ENCODE measurements at places on chromosomes 1 and 21.

DNA sequence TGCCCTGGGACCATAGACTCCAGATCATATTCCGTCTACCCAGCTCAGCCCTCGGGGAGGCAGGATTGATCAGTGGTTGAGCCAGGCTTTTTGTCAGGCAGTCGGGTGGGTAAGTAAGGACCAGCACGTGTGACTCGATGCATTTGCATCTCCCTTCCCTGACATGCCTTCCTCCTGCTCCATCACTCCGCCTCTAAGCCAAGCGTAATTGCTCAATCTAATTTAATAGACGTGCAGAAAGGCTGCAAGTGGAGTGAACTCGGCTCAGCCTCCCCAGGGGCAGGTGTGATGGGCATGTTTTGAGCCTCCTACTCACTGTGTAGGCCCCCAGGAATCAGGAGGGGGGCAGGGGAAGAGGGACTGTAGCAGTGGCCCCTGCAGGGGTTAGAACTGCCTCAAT is 34.6 kb upstream of the GRIK3 start:
- no peak for DNase-seq

GRCh38 chr1:236301958-236302335 is 20.2 kb upstream of the ERO1B start:
- no peak for DNase-seq

DNA sequence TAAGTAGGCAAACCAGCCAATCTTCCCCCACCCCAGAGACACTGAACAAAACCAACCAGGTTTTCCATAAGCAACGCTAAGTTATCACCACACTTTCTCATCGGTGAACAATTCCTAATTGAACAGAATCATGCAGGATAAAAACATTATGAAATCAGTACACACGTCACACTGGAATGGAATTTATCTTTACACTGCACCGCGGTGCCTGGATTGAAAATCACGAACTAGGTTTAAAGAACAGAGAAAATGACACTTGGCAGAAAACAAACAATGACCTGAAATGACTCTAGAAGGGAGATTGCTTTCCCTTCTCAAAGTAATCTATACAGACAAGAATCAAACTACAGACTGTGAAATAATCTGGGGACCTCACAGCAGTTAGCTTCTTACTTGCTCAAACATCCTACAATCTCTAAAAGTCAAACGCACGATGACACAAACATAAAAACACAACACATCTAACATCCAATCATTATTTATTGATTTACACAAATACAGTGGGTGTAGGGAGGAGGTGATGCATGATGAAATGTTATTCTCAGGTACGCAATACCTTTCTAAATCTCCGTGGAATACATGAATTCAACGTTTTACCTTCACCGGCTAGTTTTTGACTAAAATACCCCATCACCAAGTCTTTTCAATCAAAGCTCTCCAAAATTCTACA is 1.9 kb downstream of the EIF4G3 start:
- peak; percentile 74 for DNase-seq

DNA sequence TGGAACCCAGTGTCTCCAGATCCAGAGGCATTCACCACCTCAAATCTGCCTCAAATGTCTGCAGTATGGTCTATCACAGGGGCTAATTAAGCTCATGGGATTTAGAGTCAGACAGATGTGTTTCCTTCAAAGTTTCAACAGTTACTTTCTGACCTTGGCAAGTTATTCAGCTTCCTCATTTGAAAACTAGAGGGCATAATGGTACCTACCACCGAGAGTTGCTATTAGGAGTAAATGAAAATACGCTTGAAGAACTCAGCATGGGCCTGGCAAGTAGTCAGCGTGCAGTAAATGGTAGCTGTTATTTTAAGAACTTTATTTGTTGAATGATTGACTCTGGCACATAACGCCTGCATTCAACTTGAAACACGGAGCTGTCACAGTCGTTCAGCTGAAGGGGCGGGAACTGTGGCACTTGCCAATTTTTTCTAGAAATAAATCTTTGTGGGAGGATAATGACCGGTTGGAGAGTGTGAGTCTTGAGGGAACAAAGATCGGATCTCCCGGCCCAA is 1.2 kb upstream of the CAP1 start:
- no peak for DNase-seq

- DNase-seq = no peak
Measured at GRCh38 chr1:228937851-228938536, 202.7 kb downstream of the RHOU start.

DNA sequence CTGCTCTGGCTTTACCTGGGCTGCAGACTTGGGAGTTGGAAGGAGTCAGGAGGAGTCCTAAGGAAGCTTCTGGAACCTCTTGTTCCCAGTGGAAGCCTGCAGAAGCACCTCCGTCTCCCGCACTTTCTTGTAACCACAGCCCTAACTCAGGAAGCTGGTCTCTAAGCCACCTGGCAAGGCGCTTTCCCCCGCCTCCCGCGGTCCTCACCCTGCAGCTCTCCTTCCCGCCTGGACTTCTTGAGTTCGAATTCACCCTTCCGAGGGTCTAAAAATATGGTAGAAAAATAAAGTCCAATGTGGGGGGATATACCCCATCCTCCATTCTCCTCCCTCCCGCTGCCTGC is 15.1 kb downstream of the PAX7 start:
- no peak for DNase-seq

DNA sequence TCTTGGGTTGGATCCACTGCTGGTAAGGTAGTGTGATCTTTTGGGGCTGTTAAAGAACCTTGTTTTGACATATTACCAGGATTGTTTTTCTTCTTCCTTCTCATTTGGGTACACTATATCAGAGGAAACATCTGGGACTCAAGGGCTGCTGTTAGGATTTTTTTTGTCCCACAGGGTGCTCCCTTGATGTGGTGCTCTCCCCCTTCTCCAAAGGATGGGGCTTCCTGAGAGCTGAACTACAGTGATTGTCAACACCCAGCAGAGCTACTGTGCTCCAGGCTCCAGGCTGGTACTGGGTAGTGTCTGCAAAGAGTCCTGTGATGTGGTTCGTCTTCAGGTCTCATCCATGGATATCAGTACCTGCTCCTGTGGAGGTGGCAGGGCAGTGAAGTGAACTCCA is 20.6 kb downstream of the IFI16 start:
- no peak for DNase-seq

DNA sequence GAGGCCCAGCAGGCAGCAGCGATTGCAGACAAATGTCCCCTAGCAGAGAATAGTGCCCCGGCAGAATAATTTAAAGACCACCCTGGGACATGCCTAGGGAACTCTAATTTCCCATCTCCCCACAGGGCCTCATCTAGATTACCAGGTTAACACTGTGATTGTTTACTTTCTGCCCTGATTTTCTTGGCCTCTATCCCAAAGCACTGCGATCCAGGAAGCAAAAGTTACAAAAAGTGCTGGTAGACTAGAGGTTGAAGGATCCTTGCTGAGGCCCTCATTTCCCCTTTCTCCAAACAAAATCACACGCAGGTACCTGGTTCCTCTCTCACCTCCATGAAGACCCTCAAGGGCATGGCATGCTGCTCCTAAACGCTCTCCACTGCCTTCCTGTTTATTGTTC is 229.7 kb downstream of the C1orf94 start:
- DNase-seq = no peak

- DNase-seq = no peak
Measured at GRCh38 chr1:210231846-210232510, 618 bp upstream of the SERTAD4 start.

DNA sequence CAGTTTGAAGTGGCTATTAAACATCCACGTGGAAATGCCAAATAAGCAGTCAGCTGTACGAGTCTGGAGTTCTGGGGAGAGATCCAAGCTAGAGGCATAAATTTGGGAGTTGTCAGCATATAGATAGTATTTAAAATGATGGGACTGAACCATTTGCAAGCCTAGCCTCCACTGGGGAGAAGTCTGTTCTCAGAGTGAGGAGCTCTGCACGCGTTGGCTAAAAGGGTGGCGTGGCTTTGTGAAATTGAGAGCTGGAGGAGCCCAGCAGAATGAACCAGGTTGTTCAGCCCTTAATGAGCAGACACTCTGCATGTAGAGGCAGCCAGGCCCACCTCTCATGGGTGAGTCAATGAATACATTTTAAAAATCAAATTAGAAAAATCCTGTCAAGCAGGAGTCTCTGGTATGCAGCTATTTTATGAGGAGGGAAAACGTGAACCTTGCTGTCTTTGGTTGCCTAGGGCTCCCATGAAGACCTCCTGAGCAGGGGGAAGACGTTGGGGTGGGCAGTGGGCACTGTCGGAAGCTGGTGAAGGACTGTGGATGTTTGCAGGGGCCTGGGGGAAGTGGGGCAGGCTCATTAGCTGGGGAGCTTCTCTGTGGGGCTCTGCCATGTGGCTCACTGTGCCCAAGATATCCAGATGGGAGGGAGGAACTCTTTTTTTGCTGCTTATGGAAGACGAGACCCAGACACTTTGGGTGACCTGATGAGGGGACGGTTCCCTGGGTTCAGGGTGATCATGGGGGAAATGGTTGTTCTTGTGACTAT is 18.8 kb downstream of the TMCC2 start:
- DNase-seq = no peak

DNA sequence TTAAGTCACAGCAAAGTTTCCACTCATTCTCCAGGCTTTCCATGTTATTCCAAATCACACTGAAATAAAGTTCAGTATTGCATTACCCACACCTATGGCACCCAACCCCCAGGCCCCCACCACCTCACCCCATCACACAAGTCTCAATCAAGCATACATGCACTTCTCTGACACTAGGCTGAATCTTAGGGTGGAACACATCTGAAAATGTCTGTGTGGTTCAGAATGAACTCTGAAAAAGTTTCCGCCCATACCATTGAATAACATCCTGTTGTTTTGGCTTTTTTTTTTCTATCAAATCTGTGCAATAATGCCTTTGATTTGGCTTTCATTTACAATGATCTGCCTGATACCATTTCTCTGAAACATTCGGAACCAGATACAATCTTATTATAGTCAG is 25.8 kb upstream of the LRRC8C start:
- no peak for DNase-seq

DNA sequence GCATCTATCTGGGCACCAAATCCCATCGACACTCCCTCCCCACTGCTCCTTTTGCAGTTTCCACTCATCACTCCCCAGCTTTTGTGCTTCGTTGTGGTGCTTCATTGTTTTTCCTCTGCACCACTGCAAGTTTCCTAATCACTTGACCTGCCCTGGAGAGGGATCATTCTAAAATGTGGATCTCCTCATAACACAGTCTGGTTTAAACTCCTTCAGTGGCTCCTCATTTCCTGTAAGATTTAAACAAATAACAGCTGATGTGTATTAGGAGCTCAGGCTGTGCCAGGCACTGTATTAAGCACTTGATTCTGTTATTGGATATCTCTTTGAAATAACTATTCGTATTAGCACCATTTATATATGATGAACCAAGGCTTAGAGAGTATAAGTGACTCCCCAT is 51.3 kb downstream of the MAP10 start:
- no peak for DNase-seq

GRCh38 chr1:45456531-45456930 is 34.4 kb downstream of the TESK2 start:
- DNase-seq = no peak

GRCh38 chr1:192952646-192953045 is 106.5 kb downstream of the UCHL5 start:
- no peak for DNase-seq

DNA sequence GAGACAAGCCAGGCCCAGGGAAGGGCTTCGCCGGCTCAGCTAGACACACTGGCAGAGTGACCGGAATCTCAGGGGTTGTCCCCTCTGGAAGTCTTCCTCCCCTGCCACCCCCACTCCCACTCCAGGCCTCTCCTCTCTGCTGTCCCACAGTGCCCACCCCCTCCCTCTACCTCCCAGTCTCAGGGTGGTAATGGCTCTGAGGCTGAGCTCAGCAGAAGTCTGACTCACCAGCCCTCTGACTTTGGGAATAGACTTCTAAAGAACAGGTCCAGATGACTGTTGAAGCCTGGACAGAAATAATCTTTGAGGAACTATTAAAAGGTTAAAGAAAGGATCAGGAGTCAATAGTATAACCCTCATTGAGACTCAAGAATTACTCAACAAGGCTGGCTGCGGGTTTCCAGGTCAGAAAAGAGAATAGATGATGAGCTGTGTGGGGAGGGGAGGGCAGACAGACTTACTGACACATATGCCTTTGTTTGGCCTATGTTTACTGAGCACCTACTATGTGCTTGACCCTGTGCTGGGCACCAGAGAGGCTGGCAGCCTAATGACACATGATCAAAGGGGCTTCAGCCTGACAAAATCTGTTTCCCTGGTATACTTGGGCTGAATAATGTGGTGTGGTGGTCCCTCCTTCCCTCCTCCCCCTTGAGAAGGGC is 8.2 kb downstream of the HCRTR1 start:
- DNase-seq = peak; percentile 59

- no peak for DNase-seq
Measured at GRCh38 chr1:184753117-184753516, 1.5 kb downstream of the EDEM3 start.

GRCh38 chr1:230797942-230798365 is 50.8 kb downstream of the CAPN9 start:
- DNase-seq = peak; percentile 65

GRCh38 chr1:209611771-209612570 is 28.5 kb downstream of the CAMK1G start:
- no peak for DNase-seq

GRCh38 chr21:21102896-21103295 is 104.7 kb downstream of the NCAM2 start:
- no peak for DNase-seq

DNA sequence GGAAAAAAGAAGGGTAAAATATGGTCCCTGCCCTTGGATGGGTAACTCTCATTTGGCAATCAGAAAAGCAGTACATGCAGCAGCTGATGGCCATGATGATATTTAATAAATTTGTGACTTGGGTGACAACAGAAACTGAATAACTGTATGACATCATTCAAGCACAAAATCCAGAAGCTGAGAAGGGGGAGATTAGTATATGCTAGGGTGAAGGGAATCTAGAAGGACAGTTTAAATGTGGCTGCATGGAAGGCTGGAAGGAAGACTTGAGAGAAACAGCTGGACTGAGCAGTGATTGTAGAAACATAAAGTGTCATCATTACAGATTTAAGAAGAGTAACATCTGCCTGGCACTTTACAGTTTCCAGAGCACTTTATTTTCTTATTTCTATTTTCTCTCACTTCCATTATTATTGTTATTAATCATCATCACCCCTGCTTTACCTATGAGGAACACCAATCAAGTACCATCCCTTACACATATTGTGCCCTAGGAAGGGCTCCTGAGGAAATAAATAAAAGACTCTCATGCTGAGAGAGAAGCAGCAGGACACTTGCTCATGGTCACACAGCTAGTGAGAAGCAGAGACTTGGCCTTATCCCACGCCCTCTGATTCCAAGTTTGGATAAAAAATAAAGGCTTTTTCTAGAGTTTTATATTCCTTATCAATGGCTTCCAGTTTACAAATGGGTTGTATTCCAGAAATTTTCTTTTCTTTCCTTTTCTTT is 207.2 kb downstream of the PBX1 start:
- no peak for DNase-seq

GRCh38 chr1:20431176-20431460 is 54.9 kb downstream of the CAMK2N1 start:
- DNase-seq = no peak
